Muscle of back (tissue), 13 donors: ENCODE measurements at places on chromosomes 4 and X.

DNA sequence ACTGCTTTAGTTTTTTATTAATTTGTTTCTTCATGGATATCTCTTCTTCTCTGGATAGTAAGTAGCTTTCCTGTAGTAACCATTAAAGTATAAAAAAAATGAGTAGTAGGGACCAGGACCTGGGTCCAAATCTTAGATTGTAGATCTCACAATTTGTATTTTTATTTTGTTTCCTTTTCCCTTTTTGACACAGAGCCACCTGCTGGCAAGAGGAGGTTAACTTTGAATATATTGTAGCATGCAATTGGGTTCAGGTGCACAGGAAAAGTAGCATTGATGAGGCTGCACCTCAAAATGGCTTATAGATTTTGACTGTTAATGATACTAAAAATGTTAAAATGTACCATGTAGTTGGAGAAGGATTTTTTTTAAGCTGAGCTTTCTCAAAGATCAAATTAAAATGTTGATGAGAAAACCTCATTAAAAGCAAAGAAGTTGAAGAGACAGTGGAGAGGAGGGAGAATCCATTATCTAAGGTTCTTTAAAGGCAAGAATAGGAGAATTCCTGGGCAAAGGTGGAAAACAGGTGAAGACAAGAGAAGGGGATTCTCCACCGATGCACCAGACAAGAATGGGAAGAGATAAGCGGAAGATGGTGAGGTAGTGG, 48.3 kb upstream of the HPGDS start:
- no peak for DNase-seq

DNA sequence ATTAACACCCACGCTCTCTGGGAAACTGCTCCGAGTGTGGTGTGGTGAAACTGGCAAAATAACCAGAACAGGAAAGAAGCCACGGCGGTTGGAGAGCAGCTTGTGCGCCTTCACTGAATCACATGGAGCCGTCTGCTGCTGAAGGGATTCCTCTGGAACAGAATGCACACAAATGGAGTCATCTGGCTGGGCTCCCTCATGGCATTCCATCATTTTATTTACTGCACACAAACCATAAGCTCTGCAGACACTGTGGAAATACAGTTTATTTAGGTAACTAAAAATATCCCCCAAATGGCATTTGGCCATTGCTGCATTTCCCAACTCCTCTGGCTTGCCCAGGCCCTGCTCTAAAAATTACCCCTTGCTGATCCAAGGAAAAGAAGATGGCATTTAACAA, 187.0 kb upstream of the S100G start:
- DNase-seq = peak; percentile 62

- DNase-seq = peak; percentile 60
Measured at GRCh38 chrX:106177106-106177981, 9.2 kb downstream of the PWWP3B start.

- peak; percentile 16 for DNase-seq
Measured at GRCh38 chrX:103215425-103215991, 600 bp downstream of the BEX4 start.

- no peak for DNase-seq
Measured at GRCh38 chr4:100428051-100428450, 89.8 kb downstream of the EMCN start.

DNA sequence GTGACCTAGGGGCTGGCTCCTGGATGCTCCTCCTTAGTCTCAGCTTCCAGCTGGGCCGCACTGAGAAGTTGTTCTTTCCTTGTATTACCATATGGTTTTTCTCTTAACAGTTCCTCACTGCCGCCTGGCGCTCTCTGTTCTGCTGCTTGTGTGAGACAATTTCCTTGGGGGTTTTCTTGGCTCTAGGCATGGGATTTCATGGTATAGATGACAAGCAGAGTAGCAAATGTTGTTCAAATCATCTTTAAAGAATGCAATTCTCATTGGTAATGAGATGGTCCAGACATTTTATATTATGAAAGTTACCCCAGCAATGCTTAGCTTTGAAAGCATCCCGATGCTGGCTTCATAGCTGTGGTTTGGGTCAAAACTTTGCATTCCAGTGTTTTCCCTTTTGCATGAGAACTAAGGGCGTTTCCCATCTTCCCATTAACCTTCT, 37.6 kb downstream of the SEPTIN11 start:
- peak; percentile 95 for DNase-seq

- DNase-seq = no peak
Measured at GRCh38 chr4:169604131-169604900, 8.1 kb downstream of the NEK1 start.

DNA sequence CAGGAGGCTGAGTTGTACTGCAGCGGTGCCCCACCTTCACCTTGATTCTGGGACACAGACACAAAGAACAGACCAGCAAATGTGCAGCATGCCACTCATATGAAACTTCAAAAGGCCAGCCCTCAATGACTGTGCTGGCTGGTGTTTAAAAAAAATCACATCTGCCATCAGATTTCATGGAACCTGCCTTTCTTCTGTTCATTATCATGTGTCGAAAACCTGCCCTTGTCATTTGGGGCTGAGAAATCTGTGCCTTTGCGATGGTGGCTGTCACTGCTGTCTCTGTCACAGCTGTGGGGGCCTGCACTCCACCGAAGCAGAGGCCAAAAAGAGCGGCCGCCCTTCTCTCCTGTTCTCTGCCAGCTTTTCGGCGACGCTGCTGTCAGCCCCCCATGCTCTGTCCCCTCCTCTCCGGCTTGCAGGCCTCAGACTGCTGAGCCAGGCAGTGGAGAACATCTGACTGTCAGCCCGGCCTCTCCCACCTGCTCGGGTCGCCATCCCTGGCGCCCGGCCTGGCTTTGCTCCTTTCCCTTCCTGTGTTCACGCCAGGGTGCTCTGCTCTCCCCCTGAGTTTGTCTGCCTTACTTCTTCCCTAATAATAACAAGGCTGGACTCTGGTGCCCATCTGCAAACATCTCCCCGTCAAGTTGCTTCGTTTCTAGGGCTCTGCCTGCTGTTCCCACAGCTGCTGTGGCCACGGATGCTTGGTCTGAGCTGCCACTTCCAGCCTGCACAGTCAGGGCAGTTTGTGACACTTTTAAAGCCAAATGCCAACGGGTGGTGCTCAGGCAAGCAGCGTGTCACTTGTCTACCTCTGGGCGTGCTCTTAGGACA, 355.2 kb downstream of the UNC5C start:
- peak; percentile 9 for DNase-seq

- no peak for DNase-seq
Measured at GRCh38 chrX:30904186-30904585, 15.1 kb upstream of the TAB3 start.

- DNase-seq = peak; percentile 39
Measured at GRCh38 chr4:145937971-145938611, 532 bp downstream of the ZNF827 start.

- DNase-seq = peak; percentile 93
Measured at GRCh38 chr4:16659079-16659478, 239.4 kb downstream of the LDB2 start.

GRCh38 chr4:70768301-70768948, 46.7 kb downstream of the RUFY3 start:
- no peak for DNase-seq

DNA sequence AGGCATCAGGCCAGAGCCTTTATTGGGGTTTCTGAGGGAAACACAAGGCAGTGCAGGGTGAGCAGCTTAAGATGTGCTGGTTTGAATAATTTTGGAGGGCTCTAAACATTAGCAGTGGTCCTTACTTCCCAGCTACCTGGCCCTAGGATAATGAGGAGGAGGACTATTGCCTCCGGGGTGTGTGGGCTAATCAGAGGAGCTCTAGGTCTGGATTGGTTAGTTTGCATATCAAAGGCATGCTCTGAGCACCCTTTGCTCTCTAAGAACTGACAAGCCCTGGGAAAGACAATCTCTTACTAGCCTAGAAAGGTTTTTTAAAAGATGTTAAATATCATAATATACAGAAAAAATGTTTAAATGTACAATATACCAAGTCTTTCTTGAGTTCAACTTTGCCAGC, 58.4 kb downstream of the RXFP1 start:
- DNase-seq = no peak

DNA sequence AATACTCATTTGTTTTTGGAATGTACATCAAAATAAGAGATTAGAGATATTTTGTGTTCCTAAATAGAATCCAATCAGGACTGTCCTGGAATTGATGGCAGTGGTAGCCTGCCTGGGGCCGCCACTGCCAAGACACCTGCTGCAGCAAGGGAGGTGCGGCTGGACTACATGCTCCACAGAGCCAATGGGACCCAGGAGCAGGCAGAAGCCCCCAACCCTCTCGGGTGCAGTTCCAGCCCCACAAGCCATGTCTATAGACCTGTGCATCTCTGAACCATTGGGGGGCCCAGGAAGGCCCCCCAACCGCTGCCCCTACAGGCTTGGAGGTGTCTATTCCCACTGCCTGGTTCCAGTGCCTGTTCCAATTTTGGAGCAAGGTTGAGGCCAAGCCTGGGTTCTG, 1524.3 kb downstream of the PCDH18 start:
- no peak for DNase-seq

GRCh38 chrX:70476934-70477733, 32.5 kb downstream of the DLG3 start:
- no peak for DNase-seq

DNA sequence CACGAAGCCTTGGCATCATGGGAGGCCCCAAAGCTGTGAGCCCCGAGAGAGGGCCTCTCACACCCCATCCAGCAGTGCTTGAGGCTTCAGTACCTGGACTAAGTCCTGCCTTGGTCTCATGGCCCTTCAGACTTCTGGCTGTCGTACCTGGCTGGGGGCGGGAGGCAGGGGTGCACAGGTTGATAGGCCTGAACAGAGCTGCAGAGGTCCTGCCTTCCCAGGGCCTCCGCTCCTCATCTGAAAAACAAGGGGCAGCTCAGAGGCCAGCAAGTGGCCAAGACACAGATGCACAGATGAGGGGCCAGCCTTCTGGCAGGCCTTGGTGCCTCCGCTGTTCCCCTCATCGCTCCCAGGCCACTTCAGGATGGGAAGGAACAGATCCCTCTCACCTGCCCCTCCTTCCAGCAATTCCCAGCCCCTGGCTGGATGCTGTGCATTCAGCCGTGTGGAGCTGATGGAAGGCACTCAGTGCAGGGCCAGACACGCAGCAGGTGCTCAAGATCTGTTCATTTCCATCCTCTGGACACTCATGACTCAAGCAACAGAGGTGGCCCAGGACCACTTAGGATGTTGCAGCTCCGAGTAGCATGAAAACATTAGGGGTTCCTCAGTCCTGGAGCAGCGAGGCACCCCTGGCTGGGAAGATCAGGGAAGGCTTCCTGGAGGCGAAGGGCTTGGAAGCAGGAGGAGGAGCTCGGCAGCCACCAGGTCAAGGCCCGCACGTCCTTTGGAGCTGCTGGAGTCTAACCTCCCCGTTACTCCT, 1.4 kb downstream of the ZNF185 start:
- DNase-seq = no peak

- no peak for DNase-seq
Measured at GRCh38 chr4:79987401-79987800, 85.6 kb downstream of the ANTXR2 start.

DNA sequence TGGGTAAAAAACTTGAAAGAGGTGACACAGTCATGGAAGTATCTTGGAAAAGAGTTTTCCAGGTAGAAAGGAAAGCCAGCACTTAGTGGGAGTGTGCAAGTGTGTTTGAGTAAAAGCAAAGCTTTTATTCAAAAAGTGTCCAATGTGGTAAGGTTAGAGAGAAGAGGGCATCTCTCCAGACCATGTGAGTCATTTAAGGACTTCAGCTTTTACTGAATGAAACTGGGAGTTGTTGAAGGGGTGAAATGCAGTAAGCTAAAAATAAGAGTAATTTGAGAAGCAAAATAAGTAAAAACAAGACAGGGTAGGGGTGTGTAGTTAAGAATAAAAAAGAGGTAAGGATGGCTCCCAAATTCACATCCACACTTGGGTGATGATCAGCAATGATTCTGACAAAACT, 238.9 kb downstream of the SLC7A11 start:
- DNase-seq = no peak

DNA sequence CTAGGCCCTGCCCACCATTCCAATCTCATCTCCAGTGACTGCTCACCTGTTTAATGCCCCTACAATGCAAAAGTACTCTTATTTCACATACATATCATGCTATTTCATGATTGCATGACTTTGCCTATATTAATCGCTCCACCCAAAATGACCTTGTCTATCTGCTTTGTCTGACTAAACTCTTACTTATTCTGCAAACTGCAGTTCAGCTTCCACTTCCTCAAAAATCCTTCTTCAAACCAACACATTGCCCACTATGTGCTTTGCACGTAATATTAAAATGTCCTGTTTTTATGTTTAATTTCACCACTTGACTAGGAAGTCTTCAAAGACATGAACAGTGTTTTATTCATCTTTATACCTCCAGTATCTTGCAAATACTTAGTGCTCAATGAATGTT, 229.6 kb downstream of the OPHN1 start:
- no peak for DNase-seq

DNA sequence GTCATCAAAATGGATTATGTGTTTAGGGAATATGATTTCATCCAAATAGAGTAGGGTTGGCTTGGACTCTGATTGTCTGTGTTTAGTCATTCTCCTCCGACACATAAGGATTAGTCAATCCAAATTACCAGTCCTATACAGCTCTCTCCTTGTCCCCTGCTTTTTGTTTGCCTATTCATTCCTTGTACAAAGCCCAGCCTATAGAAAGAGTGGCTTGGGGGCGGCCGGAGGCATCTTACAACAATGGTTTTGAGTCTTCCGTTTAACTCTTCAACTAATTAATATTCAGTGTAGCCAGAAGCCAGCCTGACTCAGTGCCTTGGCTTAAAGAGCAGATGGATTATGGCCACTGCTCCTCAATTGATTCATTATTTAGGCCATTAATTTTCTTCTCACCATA, 796.6 kb upstream of the POU3F4 start:
- no peak for DNase-seq

DNA sequence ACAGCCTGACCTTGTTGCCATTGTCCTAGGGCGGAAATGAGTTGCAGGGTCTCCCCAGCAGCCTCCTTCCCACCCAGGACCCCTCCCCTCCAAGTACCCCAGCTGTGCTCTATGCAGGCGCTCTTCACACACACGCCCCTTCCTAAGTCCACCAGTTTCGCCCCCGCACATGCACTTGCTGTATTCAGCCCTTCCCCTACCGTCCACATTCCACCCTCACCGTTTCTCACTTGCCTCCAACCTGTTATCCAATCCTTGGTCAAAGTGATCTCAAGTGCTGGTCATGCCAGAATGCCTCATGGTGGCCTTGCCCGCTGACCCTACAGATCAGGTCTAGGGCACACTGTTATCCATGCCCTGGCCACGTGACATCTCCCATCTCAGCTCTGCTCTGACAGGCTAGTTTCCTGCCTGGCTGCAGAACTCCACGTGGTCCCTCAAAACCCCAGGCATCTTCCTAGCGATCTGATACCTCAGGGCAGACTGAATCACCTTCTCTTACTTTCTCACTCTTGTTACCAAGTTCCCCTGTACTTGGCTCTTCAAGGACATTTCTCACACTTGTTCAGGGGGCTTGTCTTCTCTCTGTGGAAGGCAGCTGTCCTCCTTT, 39.7 kb downstream of the NSG1 start:
- no peak for DNase-seq

- no peak for DNase-seq
Measured at GRCh38 chr4:141676087-141676670, 39.8 kb downstream of the IL15 start.

- DNase-seq = no peak
Measured at GRCh38 chr4:89284828-89285227, 22.8 kb downstream of the GPRIN3 start.

- peak; percentile 80 for DNase-seq
Measured at GRCh38 chr4:40749717-40750460, at the start of gene NSUN7. Gene NSUN7 (plus strand): TSS chr4:40749955. CDS start chr4:40750694, 739 bp downstream.
